Kidney tubule cell (primary cell): ENCODE measurements at places on chromosomes 7 and 10.
A peak's percentile ranks its signal among the peaks of the same experiment; 100 is the strongest.

DNA sequence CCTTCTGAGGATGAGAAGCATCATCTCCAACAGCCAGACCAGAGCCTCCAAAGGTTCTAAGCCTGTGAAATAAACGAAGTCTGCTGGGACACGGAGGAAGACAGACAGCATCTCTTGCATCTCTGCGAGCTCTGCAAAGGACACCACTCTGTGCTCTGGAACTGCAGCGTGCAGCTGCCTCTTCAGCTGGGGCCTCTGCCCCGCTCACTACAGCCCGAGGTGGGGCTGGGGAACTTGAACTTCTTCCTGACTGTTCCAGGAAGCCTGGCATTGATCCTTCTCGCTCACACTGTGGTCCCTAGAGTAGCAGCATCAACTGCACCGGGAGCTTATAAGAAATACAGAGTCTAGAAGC is 163.3 kb downstream of the USP6NL start:
- no peak for DNase-seq

GRCh38 chr10:12019283-12019971 is 23.2 kb downstream of the UPF2 start:
- DNase-seq, result no peak

DNA sequence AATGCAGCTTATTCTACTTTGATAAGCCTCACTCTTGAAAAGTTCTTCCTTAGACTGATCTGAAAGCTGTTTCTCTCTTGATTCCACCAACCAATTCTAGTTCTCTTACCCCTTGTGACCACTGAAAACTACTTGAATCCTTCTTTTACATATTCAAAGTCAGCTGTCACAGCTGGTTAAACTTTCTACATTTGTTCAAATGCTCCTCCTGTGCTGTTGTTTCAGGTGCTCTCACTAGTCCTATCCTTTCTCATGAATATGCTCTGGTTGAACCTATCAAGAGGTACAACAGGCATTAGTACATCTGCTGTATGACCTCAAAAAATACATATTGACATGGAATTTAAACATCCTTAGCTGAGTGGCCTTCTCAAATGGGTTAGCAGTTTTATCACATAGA is 91.5 kb downstream of the MYO3A start:
- no peak for DNase-seq

- no peak for DNase-seq
These were observed 129.8 kb upstream of the TMEM229A start for GRCh38 chr7:124162667-124163066.

DNA sequence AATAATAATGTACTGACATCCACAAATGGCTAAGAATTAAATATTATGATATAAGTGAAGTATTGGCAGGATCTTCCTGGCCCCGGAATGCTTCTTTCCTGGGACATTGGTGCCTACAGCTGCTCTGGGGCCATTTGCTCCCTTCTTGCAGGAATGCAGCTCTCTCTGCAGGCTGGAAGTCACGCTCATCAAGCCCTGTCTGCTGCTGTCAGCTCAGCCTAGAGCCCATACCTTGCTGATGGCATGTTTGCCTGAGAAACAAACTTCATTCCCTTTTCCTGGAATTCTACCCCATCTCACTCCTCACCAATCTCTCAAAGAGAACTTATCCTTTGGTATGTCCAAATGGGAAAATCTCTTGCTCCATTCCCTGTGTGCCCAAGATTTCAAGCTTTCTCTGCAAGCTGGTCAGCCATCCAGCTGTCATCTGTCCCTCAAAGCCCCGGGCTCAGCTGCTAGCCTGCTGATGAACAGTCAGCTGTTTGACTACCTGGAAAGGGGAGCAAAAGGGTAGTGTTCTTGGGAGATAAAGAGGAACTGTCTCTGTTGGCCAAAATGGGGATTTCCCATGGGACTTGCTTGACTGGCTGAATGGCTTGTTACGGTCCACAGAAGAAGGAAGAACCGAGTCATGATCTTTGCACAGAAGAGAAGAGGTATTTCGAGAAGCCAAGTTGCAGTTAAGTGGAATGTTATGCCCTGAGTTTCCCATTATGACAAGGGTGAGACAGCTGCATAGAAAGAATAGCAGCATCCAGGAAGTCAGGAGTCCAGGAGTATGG is 12.0 kb upstream of the RASSF4 start:
- DNase-seq, result peak; percentile 96

GRCh38 chr10:58982470-58983239 is 193.8 kb upstream of the PHYHIPL start:
- DNase-seq, result no peak

DNA sequence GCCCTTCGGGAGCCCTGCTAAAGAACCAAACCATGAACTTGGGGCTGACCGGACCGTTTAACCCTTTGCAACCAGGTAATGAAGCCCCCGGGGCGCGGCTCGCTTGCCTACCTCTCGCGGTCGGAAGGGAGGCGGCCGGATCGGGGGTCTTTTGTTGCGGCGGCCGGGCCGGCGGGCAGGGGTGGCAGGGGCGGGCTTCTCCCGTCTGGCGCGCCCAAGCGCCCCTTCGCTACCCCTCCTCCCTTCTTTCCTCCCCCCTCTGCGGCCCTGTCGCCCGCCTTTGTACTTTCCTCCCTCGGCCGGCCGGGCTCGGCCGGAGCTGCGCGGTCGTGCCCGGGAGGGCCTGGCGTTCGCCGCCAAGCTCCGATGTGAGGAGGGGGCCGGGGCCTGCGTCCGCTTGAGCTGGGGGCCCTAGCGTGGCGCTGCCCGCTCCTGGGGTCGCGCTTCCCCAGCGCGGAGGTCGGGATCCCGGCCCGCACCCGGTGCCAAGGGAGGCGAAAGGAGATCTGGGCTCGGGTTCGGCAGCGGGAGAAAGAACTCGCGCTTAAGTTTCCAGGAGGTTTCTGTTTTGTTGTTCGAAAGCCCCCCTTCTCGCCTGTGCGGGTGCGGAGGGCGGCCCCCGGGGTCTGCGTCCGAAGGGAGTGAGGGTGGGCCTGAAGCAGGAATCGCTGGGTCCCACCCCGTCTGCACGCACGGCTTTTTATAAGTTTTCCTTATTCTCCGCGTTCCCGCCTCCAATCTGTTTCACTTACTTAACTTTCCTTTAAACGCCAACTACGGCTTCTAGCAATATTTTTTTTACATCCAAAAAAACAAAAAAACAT is 436.8 kb upstream of the GALNT17 start:
- peak; percentile 40 for DNase-seq

GRCh38 chr10:1706711-1707110 is 30.6 kb downstream of the ADARB2 start:
- DNase-seq, result no peak

DNA sequence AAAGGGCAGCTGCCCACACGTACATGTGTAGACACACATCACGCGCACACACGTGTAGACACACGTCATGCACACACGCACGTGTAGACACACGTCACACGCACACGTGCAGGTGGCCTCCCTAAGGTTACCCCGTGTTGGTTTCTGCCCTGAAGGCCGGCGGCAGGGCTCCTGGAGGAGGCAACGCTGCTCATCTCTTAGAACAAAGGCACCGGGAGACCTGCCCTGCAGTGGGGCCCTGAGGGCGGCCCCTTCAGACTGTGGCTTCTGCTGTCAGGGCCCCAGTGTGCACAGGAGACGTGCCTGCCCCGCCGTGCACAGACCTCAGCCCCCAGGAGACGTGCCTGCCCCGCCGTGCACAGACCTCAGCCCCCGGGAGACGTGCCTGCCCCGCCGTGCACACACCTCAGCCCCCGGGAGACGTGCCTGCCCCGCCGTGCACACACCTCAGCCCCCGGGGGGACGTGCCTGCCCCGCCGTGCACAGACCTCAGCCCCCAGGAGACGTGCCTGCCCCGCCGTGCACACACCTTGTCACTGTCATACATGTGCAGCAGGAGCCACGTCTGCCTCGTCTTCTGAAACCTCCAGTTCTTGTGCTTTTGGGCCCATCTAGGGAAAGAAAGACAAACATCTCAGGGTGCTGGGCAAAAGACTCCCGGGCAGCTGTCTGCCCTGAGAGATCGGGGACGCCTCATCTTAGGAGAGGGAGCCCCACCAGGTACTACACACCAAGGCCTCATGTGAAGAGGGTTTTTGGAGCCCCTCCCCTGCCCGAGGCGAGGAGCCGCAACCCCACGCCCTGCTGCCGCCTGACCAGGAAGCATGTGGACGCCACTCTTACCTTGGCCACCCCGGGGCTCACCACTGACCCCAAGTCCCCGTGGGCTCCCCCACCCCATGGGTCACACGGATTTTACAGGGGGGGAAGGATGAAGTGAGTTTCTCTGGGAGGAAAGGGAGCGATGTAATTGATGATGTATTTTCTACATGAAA is 17.3 kb downstream of the CYP2W1 start:
- DNase-seq, result no peak

GRCh38 chr7:128247640-128248194 is 6.6 kb downstream of the LEP start:
- peak; percentile 68 for DNase-seq

DNA sequence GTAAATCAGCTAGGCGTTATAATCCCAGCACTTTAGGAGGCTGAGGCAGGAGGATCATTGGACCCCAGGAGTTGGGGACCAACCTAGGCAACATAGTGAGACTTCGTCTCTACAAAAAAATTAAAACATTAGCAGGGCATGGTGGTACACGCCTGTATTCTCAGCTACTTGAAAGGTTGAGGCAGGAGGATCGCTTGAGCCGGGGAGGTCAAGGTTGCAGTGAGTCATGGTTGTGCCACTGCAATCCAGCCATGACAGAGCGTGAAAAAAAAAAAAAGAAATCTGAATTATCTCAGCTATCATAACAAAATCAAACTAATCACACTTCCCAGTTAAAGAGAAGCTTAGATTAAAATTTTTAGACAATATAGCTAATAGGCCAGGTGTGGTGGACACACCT is 35.3 kb downstream of the ATAD1 start:
- peak; percentile 49 for DNase-seq

DNA sequence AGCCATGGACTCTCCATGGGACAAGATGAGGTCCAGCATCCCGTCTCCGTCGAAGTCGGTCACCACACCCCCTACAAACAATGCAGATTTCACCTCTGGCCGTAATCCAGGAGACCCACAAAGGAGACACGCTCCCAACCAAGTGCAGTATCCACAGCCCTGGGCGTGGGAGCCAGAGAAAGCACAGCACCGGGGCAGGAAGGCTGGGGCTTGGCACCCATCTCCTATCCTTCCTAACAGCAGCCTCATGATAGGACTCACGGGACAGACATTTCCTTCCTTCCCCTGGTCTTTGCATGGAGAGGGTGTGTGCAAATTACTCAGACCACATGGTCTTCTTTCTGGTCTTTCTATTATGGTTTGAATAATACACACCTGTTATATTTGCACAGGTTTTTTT is 46.3 kb downstream of the GOLGA7B start:
- no peak for DNase-seq
